Left ventricle myocardium inferior (tissue), 1 donor: ENCODE measurements at places on chromosomes 1 and 21. TPM values are rescaled to one million over a fixed set of nuclear protein-coding genes. Genes with fewer than 3 reads are reported as not detected.

GRCh38 chr1:114043054-114043453 lies 63.8 kb downstream of the OLFML3 start:
- H3K27ac ChIP-seq: no peak overlapping the region
- no peaks in the 10 kb centered on the region for H3K36me3 ChIP-seq

Gene ADAMTS5
- 3.0 TPM for total RNA-seq

DNA sequence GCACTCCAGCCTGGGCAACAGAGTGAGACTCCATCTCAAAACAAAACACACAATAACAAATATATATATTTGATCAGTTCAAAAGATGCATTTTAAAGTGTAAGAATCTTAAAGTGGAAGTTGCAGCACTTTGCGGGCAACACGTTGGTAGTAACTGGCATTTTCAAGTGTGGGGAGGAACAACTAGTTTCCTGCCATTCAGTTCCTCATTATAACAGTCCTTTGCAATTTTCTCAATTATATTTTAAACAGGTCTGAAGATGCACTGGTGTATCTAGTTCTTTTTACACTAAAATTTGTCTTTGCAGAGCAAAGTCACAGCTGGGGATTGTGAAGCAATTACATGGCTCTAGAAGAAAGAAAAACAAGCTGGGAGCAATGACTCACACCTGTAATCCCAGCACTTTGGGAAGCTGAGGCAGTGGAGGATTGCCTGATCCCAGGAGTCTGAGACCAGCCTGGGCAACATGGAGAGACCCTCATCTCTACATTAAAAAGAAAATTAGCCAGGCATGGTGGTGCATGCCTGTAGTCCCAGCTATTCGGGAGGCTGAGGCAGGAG lies 25.3 kb downstream of the RRAGC start:
- no peak overlapping the region for H3K27ac ChIP-seq
- H3K4me3 ChIP-seq: no peak overlapping the region
- DNase-seq: no peak
- H3K27me3 ChIP-seq: peaks cover 30% of the 10 kb centered on the region
- peaks cover 23% of the 10 kb centered on the region for H3K36me3 ChIP-seq

DNA sequence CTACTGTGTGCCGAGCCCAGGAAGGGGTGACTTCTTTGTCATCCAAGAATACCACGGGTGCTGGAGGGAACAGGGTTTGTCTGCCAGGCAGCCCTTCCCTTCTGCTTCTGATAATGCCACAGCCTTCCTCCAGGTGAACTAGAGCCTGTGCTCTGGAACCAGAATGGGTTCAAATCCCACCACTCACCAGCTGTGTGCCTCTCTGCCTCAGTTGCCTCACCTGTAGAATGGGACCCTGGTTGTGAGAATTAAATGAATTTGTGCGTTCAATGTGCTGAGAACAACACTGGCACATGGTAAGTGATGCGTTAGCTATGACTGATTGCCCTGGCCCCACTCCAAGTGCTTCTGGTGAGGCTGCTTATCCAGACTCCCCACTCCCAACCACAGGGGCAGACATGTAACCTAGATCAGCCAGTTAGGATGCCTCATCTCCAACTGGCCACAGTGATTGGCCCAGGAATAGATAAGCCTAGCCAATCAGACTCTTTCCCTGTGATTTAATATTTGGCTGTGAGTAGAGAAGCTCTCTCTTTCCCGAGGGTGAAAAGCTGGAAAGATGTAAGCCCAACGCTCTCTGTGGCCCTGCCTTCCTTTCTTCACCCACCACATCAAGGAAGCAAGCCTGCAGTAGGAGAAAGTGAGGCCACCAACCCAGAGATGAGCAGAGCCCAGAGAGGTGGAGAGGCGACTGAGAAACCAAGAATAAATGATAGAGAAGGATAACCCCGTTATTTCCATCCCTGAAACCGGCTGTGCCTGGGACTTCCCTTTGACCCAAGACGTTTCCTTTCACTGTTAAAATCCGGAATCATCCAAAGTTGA lies 20.8 kb upstream of the LAPTM5 start:
- no peaks in the 10 kb centered on the region for H3K36me3 ChIP-seq
- peaks cover 12% of the 10 kb centered on the region for H3K27me3 ChIP-seq
- no peak overlapping the region for H3K27ac ChIP-seq
- DNase-seq: no peak
- no peak overlapping the region for H3K4me3 ChIP-seq

DNA sequence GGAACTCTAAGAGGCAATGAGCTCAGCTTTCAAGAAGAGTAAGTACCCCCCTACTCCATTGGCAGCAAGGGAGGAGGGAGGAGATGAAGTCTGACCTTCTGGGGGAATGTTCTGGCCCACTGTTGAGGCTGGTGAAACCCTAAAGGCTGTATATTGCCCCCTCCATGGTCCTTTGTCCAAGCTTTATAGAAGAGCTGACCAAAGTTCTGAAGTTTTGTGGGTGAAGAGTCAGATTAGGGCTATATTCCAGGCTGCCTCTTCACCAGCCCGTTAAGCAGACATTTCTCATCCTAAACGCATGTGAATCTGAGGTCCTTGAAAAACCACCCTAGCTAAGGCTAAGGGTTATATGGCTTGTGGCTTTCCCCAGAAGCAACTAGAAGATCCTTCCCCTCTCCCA lies 1.4 kb downstream of the C1orf94 start:
- H3K36me3 ChIP-seq: no peaks in the 10 kb centered on the region
- H3K27me3 ChIP-seq: peaks cover 98% of the 10 kb centered on the region
- no peak for DNase-seq
- H3K27ac ChIP-seq: no peak overlapping the region
- peaks cover 4% of the 10 kb centered on the region for H3K4me1 ChIP-seq

DNA sequence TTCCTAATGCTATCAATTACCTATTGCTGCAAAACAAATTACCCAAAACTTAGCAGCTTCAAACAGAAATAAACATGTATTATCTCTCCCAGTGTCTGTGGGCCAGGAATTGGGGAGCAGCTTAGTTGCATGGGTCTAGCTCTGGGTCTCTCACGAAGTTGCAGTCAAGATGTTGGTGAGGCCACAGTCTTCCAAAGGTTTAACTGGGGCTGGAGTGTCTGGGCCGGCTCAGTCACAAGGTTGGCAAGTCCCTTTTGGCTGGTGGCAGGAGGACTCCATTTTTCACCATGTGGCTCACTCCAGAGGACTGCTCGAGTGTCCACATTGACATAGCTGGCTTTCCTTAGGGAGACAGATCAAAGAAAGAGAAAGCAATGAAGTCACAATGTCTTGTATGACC lies 5.0 kb upstream of the LRP8 start:
- H3K36me3 ChIP-seq: no peaks in the 10 kb centered on the region
- no peak for DNase-seq
- H3K27me3 ChIP-seq: peaks cover 22% of the 10 kb centered on the region

Gene RNF186
- not detected for total RNA-seq

DNA sequence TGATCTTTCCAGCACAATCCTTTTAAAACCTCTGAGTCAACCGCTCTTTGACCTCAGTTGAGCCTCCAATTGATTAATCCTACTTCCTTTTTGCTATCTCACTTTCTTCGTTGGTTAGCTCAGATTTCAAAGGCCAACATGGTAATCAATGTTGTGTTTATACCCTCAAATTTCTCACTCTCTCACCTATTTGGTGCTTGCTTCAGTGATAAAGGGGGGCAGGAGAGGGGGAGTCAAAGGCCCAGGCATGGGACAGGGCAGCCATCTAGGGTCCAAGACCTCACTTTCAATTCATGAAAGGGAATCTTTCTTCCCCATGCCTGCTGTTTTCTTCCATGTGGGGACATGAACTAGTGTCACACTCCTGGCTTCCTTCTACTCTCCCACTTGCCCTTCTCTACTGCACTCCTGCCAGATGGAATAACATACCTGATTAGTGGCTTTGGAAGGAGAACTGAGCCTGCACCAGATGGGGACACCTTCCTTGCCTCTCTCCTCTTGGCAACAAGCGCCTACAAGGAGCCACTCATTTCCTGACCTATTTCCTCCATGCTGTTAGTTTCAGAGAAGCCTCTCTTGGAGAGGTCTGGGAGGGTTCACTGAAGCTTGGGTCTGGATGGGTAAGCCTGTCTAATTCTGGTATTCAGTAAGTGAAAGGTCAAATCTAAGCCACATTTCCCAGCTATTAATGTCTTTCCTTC lies 73.3 kb upstream of the ARHGAP29 start:
- H3K27ac ChIP-seq: peak overlapping the region; percentile 48
- H3K27me3 ChIP-seq: no peaks in the 10 kb centered on the region
- no peak for DNase-seq
- no peak overlapping the region for H3K4me3 ChIP-seq
- H3K36me3 ChIP-seq: no peaks in the 10 kb centered on the region
- H3K4me1 ChIP-seq: peaks cover 17% of the 10 kb centered on the region

- H3K4me3 ChIP-seq: peak overlapping the region; percentile 63
- DNase-seq: no peak
- H3K27me3 ChIP-seq: peaks cover 34% of the 10 kb centered on the region
- no peaks in the 10 kb centered on the region for H3K36me3 ChIP-seq
Observed at GRCh38 chr1:103106426-103107341, 1.6 kb downstream of the COL11A1 start.

- no peaks in the 10 kb centered on the region for H3K36me3 ChIP-seq
- DNase-seq: no peak
- no peaks in the 10 kb centered on the region for H3K27me3 ChIP-seq
Observed at GRCh38 chr1:89630048-89630447, 2.9 kb upstream of the LRRC8C start.

DNA sequence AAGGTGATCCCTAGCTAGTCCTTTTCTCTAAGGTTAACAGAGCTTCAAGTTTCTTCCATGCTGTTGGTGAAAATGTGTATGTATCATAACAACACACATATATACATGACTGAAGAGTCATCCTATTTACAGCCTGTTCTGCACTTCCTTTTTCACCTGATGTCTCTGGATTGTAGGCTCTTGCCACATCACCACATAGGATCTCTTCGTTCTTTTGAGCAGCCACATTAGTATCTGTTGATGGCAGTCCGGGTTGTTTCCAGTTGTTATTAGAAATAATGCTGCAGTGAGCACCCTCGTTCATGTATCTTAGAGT lies 19.7 kb downstream of the MRPL37 start:
- H3K4me3 ChIP-seq: peak overlapping the region; percentile 39
- peaks cover 34% of the 10 kb centered on the region for H3K4me1 ChIP-seq
- no peak for DNase-seq
- H3K36me3 ChIP-seq: peaks cover 38% of the 10 kb centered on the region
- peak overlapping the region; percentile 70 for H3K27ac ChIP-seq
- no peaks in the 10 kb centered on the region for H3K27me3 ChIP-seq

Gene CA6
- not detected for total RNA-seq

Gene PGLYRP4
- not detected for total RNA-seq

DNA sequence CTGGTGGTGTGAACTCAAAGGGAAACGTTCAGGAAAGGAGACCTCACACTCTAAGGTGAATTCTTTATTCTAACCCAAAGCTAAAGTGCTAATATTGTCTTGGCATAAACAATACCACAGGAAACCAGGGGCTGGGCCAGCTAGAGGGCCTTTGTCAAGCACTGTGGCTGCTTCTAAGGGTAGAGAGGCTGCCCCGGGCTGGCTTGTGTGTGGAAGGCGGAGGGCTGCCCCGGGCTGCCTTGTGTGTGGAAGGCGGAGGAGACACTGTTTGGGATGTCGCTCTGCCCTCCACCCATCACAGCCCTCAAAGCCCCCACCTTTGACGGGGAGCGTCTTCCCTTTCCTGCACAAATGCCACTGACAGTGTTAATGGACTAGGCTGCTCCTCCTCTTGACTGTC lies 216.8 kb downstream of the TOMM20 start:
- H3K4me3 ChIP-seq: no peak overlapping the region
- H3K36me3 ChIP-seq: no peaks in the 10 kb centered on the region

Gene EFNA1
- total RNA-seq: 42.9 TPM

DNA sequence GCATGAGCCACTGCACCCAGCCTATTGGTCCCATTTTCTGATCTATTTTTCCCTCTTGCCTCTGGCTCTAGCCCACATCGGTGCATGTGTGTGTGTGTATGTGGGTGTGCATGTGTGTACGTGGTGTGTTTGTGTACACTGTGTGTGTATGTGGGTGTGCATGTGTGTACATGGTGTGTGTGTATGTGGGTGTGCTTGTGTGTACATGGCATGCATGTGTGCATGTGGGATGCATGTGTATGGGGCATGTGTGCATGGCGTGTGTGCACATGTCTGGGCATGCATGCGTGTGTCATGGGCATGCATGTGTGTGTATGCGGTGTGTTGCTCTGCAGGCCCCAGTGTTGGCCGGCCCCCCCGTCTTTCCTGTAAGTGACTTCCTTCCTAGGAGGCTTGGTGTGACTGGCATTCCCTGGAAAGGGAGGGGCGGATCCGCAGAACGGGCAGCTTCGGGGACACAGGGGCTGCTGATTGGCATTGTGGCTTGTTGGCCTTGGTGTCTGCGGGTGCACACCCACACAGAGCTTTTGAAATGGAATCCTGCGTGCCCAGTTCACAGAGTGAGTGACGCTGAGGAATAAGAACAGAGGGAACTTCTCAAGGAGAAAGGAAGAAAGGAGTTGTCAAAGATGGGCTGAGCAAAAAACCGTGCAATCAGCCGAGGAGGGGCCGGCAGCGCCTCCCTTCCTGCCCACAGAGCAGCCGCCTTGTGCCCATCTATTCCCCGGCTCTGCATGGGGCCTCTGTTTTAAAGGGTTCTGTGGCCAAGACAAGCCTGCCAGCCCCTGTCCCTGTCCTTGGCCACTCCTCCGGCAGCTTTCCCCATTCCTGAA lies 8.0 kb downstream of the PDXK start:
- H3K27me3 ChIP-seq: no peaks in the 10 kb centered on the region
- peak overlapping the region; percentile 75 for H3K4me3 ChIP-seq
- DNase-seq: peak; percentile 36
- peaks cover 6% of the 10 kb centered on the region for H3K36me3 ChIP-seq
- H3K4me1 ChIP-seq: peaks cover 70% of the 10 kb centered on the region

DNA sequence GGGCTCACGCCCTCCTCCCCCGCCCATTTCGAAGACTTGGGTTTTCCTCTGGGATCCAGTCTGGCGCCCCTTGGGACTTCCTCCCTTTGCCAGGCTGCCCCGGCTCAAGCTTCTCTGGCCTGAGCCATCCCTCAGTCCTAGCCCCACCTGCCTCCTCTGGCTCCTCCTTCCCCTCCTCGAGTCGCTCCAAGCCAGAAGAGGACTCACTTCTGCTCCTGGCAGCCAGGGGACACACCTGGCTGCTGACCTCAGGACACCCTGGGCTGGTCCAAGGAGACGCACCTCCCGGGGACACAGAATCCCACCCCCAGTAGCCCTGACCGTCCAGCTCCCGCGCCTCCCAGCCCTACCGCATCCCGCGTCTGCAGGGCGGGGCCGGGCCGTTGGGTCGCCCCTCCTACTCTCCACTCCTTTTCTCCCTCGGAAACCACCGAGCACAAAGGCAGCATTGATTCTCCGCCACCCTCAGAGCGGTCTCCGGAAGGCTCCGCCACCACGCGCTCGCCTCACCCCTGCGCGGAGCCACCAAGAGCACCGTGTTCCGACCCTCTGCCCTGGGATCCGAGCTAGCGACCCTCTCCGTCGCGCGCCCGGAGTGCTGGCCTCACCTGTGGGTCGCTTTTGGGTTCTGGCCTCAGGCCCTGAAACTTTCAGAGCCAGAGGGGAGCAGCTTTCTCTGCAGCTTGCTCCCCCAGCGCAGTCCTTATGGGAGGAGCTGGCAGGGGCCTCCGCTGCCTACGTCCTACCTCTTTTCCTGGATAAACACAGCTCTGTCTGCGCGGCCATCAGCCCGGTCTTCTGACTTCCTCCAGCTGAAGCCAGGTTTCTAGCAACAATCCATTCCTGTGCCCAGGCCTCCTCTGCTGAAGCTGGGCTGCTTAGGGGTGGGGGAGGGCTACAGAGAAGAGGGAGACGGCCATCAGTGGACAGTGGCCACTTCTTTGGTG lies at the start of gene C2CD4D:
TSS of gene C2CD4D (minus strand) at position 364 of the 947 bp plus-strand sequence. CDS start 831 bp downstream, outside the sequence.
- H3K36me3 ChIP-seq: no peaks in the 10 kb centered on the region
- H3K4me1 ChIP-seq: peaks cover 28% of the 10 kb centered on the region
- H3K4me3 ChIP-seq: peak within 1 kb of the TSS; percentile 68
- peak; percentile 48 for DNase-seq
- H3K27ac ChIP-seq: no peak within 1 kb of the TSS

Gene GNG4
- total RNA-seq: 0.11 TPM

Gene SPRR1B
- total RNA-seq: not detected

Gene FBLIM1
- total RNA-seq: 89.1 TPM

Gene LRRC53
- total RNA-seq: not detected

Gene TEX38
- total RNA-seq: 0.22 TPM
